ENCODE measurements at places on chromosomes 12 and 14.

DNA sequence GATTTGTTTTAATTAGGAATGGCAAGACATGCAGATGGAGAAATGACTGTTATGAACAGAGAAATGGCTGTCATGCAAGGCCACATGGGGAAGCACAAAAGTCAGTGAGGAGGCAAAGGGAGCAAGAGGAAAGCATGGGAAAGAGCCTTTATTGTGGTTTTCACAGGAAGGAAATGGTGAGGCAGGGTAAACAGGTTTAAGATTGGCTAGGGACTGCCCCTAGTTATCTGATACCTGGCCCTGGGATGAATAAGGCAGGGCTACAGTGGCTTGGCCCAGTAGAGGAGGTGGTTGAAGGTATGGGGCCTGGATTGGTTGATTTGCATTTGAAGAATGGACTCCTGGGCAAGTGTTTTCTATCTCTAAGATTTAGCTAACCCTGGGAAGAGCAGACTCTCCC lies 168.7 kb upstream of the CNOT2 start:
- DNase-seq, result no peak

GRCh38 chr14:90629471-90629870 lies 186.8 kb downstream of the TTC7B start:
- no peak for DNase-seq

DNA sequence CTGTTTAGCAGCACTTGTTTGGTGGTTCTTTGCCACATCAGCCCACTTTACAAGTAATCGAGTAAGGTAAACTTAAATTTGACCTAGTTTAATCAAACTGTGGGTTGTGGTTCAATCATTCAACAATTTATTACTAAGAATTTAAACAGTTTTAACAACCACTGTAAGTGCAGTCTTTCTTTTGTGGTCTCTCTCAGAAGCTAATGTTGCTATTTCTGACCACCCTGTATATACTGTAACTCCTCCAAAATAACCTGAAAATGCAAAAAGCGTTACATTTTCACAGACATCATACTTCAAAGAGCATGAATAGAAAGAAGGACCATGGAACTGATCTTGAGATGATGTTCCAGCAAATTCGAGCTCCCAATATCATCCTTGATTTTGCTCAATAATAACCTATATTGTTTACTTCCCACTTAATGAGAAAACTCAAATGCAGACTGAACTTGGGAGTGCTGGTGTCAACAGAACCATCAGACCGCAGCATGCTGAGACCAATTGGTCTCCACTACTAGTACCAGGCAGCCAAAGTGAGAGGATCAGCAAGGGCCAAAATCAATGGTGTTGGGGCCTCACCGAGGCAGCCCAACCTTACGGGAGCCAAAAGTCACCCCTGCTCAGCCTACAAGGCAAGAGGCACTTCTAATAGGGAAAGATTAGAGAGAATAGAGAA lies 22.1 kb downstream of the IFNG-AS1 start:
- DNase-seq, result no peak

GRCh38 chr12:113445544-113446171 lies 23.5 kb downstream of the SDSL start:
- DNase-seq, result no peak

DNA sequence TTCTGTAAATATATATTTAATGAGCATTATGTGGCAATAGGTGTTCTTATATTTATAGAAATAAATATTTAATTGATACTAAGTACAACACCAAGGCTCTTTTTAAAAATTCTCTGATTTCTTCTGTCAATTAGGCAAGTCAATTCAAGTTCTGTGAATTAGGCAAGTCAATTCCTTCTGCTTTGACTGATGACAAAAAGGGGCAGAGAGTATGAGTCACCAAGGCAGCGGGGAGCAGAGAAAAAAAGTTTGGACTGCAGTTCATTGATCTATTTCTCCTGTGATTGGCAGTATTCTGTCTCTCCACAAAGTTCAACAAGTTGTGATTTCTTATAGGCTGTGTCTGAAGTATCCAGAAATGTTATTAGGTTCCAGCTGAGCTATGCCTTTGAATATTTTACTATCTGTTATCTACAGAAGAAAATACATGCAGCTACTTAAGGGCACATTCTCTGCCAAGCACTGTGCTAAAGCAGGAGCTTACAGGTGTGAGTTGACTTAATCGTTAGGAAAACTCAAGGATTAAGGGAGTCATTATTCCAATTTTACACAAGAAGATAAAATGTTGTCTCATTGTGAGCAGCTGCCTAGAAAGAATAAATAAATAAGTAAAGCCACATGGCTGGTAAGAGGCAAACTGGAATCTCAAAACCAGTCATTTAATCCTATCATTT lies 206.4 kb upstream of the ALG10B start:
- DNase-seq, result no peak

DNA sequence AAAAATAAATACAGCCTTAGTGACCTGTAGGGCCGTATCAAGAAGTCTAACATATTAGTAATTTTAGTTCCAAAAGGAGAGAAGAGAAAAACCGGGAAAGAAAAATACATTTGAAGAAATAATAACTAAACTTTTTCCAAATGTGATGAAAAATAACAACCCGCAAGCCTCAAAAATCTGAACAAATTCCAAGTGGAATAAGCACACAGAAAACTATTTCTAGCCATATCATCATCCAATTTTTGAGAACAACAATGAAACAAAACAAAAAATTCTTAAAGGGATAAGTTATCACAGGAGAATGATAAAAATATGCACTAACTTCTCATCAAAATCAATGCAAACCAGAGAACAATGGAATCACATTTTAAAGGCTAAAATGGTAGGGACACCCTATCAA lies 198.1 kb upstream of the PLXNC1 start:
- no peak for DNase-seq

- DNase-seq, result no peak
These were observed 40.5 kb downstream of the METTL25 start for GRCh38 chr12:82398879-82399278.

GRCh38 chr12:17976202-17976601 lies 113.8 kb downstream of the RERGL start:
- DNase-seq, result no peak

- no peak for DNase-seq
These were observed 1.3 kb downstream of the SLC38A1 start for GRCh38 chr12:46267575-46267824.

DNA sequence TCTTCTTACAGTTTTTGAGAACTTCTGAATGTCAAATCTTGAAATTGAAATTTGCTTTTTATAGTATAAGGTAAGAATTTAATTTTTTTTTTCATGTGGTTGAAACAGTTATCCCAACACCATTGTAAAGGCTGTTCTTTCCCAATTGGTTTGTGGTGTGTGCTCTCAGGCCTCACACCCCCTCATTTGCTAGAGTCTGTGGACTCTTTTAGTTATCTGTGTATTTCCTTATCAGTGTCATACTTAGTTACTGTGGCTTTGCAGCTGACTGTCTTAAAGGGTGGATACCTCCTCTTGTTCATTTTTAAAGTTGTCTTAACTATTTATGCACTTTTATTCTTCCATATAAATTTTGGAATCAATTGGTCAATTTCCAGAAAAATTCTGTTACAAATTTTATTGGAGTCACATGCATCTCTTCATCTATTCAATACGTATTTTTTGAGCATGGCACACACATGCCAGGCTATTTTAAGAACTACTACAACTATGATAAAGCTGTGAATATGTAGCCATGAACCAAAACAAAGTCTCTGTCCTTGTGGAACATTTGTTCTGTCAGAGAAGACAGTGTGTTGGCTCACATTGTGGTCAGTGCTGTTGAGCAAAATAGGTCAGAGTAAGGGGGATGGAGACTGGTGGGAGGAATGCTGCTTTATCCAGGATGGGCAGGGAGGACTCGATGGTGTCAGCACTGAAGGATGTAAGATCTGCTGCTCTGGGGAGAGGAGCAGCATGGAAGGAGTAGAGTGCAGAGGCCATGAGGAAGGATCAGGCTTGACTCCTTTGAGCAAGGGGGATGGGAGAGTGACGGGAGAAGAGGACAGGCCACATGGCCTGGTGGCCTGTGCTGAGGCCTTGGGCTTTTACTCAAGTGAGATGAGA lies 24.1 kb downstream of the FGF23 start:
- DNase-seq, result no peak

DNA sequence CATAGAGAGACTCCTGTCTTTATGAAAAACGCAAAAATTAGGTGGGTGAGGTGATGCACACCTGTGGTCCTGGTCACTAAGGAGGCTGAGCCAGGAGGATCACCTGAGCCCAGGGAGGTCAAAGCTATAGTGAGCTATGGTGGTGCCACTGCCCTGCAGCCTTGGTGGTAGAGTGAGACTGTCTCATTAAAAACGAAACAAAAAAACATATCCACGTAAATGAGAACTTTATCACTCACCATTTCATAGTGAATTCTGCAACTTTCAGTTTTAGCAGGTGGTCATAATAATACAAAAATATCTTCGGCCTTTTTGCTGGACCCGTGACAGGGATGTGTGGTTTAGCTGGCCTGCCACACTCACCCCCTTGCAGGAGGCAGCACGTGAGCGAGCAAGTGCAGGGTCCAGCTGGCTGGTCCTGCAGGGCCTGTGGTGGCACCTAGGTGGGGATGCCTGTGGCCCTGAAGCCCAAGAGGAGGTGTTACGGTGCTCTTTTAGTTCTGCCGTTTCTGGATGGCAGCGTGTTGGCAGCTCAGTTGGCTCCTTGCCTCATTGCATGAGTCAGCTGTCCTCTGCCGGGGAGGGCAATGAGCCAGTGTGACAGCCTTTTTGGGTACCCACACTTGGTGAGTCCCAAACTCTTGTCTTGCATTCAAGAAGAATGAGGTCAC lies 1330.7 kb upstream of the TMEM132C start:
- no peak for DNase-seq

GRCh38 chr14:91372671-91373495 lies 44.7 kb downstream of the CCDC88C start:
- DNase-seq, result no peak

DNA sequence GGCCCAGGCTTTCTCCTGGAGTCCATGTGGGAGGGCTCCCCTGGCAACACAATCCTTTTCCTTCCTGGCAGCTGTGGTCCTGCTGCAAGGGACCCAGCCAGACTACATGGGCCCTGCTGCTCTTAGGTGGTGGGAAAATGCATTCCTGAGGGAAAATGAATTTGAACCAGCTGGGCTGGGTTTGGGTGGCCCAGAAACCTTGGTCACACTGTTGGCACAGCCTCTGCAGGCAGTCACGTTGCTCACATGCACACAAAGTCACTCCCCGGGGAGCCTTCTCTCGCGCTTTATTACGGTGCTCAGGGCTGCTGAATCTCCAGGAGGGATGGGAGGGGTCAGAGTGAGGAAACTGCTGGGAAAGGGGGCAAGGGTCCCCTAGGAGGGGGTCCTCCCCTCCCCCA lies 17.2 kb downstream of the PLEKHG3 start:
- DNase-seq, result no peak

DNA sequence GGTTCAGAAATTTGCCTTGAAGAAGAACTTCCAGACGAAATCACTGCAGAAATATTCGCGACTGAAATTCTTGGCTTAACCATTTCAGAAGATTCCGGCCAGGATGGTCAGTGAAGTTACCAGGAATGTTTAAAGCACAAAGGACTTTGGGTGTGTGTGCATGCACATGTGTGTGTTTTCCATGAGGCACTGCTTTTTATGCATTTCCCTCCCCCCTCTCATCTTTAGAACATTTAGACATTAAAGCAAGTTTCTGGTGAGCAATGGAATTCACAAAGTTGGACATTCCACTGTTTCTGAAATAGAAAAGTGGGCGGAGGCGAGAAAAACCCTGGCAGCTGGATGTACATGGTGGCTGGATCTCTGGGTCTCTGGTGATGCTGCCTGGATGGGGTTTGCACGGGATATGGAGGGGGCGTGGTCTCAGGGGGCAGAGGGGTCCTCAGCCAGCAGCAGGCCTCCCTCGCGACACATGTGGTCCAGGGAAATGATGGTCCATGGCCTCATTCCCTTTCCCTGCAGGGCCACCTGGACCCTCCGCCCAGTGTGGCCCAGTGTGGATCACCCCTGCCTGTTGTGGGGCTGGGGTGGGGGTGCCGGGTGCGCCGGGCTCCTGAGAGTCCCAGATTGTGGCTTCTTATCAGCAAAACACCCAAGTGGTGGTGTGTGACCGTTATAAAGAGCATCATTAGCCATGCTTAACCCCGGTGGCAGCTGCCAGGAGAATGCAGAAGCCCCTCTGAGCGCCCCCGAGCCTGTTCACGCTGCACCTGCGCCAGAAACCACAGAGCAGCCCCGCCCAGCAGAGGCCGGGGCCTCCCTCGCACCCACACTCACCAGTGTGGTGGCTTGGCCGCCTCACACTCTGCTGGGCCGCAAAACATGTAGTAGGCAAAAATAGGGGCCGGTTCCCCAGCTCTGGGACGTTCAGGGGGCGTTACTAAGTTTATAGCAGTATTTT lies 17.8 kb upstream of the BCL7A start:
- no peak for DNase-seq

DNA sequence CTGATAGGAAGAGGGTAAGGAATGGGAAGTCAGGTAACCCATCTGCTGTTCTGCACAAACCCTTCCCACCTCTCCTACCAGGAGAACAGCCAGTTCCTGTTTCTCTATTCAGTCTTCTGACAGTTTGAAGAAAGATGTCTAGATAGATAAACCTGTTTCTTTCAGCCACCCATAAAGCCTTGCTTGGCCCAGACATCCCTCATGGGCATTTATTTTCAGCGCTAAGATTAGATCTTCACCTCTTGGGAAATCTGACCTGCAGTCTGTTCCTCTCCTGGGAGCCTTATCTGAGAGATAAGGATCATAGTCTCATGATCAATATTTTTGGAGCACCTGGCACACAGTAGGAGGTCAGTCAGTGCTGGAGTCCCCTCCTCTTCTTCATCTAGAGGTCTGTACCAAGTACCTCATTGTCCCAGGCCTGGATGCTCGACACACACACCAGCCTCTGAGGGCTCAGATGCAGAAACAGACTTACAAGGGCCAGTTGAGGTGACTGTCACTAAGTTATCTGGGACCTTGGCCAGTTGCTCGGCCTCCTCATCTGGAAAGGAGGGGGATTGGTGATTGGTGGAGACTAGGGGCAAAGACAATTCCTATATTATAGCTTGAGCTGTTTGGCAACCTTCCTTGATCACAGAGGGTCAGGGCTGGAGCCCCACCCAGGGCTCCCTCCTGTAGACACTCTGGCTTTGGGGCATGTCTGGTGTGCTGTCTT lies 18.2 kb downstream of the ACVRL1 start:
- no peak for DNase-seq

- DNase-seq, result no peak
These were observed 821 bp downstream of the TMEM106C start for GRCh38 chr12:47964106-47964728.

DNA sequence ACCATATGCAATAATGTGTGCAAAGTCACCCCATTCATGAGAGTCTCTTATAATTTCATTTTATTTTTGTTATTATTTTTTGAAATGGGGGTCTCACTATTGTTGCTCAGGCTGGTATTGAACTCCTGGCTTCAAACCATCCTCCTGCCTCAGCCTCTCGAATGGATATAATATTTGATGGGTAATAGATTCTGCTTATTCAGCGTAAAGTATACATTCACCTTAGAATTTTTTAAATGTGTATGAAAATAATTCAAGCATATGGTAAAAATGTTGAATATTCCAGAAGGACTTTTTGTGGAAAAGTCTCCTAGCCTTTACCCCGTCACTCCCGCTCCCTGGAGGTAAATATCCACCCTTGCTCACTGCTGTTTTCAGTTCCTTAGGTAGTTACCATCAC lies 23.4 kb upstream of the SSPN start:
- DNase-seq, result no peak

- no peak for DNase-seq
These were observed 185.3 kb upstream of the BCL2L14 start for GRCh38 chr12:11885261-11886038.

GRCh38 chr12:43762596-43762995 lies 3.8 kb downstream of the IRAK4 start:
- DNase-seq, result no peak

GRCh38 chr14:62946221-62946620 lies 99.0 kb downstream of the KCNH5 start:
- DNase-seq, result no peak

Data from GM12891 (cell line).